ENCODE measurements at places on chromosomes 11 and 22. TPM values are rescaled to one million over a fixed set of nuclear protein-coding genes. Genes with fewer than 3 reads are reported as not detected.

DNA sequence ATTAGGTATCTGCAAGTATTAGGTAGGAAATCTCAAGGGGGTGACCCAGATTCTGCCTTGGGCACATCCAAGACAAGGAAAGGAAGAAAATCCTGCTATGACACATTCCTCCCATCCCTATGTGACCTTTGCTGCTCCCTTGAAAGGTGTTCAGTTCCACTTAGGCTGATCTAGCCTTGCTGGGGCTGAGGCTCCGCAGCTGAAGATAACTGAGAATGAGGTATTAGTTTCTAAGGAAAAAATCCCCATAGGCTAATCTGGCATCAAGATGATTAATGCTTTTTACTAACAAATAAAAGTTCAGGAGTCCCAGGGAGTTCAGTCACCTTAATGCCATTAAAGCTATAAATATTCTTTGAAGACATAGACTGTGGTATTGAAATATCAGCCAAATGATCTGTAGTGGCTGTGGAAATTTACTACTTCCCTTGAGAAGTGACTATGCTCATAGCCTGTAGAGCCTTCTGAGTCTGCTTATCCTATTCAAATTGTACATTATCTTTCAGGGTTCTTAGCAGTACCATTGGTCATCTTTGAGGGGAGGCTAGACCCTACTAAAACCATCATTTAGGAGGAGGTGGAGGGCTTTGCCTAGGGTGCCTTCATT lies 239.9 kb upstream of the RAG2 start:
- no peak for DNase-seq

DNA sequence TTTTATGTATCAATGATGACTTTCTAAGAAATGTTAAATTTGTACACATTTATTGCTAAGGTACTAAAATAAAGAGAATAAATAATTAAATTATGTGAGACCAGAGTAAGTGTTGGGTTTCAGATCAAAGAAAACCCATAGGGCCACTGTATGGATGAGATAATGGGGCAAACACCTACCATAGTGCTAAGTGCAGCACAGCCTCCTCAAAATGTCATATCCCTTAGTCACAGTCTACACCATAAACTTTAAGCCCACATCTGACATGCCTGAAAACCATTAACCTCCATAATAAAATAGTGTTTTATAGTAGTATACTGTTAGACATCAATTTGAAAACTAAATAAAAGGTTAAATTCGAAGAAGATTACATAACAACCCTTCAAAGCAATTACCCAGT lies 37.5 kb downstream of the SESN3 start:
- DNase-seq = no peak

GRCh38 chr11:68657021-68657780 lies 27.1 kb upstream of the GAL start:
- no peak for DNase-seq

GRCh38 chr11:117205211-117205818 lies 6.1 kb downstream of the TAGLN start:
- no peak for DNase-seq

SLC7A4 gene
- total RNA-seq = 0.41 TPM

YPEL4 gene
- total RNA-seq = 1.1 TPM

ACRV1 gene
- total RNA-seq = not detected

MFNG gene
- total RNA-seq = 8.7 TPM

DGAT2 gene
- total RNA-seq = 0.62 TPM

NRXN2 gene
- total RNA-seq = 13.8 TPM
